ENCODE measurements at places on chromosomes 7 and 10.
A peak's percentile ranks its signal among the peaks of the same experiment; 100 is the strongest.

GRCh38 chr10:74453169-74453568 lies 302.1 kb downstream of the ADK start:
- no peak for DNase-seq

DNA sequence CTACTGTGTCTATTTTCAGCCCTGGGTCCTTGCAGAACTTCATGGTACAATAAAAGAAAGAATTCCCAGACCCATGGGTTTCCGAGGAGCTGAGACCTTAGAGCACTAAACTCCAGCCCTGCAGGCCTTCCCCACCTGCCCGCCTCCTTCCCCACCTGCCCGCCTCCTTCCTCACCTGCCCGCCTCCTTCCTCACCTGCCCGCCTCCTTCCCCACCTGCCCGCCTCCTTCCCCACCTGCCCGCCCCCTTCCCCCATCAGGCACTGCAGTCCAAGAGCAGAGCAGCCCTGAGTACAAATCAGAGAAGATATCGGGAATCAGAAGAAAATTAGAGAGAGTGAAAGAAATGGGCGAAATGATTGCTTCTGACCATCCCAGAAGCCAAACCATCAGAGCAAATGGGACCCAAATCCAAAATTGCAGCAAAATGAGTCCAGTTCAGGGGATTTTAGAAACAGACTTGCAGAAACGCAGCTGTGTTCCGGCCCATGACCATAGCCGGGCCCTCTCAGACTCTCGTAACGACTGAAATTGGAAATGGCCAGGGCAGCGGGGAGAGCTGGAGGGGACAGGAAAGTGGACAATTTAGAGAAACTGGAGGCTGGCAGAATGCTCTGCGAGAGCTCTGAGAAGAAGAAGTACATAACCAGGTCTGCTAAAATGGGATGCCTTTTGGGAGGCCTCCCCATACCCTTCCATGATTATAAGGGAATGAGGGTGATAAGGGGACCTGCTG lies 568.4 kb downstream of the TCERG1L start:
- no peak for DNase-seq

DNA sequence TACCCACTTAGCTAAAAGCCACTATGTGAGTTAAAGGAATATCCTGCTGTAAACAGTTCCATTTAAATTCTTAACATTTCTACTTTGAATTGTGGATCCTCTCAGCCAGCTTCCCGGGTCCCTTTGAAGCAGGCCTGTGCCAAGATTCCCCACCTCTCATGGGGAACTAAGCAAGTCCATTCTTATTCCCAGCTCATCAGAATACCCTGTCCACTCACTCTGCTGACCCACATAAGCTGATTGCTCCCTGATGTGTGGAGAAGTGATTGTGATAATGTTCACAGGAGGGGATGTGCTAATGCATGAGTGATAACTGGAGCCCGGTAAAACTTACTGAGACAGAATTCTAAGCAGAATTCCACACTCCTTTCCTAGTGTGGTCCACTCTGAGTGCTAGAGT lies 709.7 kb downstream of the CNTNAP2 start:
- DNase-seq: no peak

DNA sequence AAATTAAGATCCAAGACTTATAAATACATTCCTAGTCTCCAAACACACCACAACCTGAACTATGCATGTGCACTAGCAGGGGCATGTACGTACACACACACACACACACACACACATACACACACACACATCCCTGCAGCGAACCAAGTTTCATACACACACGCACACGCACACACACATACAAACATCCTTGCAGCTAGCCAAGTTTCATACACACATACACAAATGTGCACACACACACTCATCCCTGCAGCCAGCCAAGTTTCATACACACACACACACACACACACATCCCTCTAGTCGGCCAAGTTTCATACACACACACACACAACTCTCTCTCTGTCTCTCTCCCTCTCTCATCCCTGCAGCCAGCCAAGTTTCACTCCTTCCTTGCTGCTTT lies 82.7 kb upstream of the WIPF3 start:
- peak; percentile 49 for DNase-seq

GRCh38 chr10:3828404-3829155 lies 43.6 kb upstream of the KLF6 start:
- peak; percentile 78 for DNase-seq

GRCh38 chr10:44761076-44761475 lies 150.1 kb upstream of the TMEM72 start:
- peak; percentile 81 for DNase-seq

GRCh38 chr7:38656968-38657367 lies 25.8 kb upstream of the AMPH start:
- DNase-seq: no peak

GRCh38 chr10:60042262-60042661 lies 135.9 kb upstream of the CCDC6 start:
- no peak for DNase-seq

GRCh38 chr7:71705901-71706596 lies 574.1 kb downstream of the GALNT17 start:
- DNase-seq: no peak

- DNase-seq: no peak
Observed at GRCh38 chr10:77636282-77636966, 1.2 kb downstream of the KCNMA1 start.

DNA sequence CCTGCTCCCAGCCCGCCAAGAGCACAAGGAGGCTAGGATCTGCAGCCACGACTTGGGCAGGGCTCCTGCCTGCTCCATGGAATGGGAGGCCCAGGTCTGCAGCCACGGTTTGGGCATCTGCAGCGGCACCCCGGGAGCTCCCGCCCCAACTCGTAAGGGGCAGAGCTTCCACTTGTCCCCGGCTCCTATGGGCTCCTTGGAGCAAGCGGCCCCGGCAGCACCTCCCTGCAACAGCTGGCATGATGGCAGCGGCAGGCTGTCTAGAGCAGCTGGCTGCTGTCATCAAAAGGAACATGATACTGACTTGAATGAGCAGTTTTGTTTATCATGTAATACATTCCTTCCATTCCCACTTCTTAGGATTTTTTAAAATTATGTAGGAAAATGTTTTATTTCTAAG lies 684.0 kb upstream of the FOXK1 start:
- no peak for DNase-seq

DNA sequence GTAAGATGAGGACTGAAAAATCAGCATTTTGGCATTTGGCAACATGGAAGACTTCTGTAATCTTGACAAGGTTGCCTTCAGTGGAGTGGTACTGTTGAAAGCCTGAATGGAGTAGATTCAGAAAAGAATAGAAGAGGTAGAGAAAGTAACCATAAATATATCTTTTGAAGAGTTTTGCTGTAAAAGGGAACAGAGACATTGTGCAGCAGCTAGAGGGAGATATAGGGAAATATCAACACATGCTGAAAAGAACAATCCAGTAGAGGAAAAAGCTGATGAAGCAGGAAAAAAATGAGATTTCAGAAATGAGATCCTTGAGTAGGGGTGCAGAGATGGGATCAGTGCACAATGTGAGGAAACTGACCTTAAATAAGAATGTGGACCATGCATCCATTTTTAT lies 60.0 kb downstream of the RAPGEF5 start:
- no peak for DNase-seq

DNA sequence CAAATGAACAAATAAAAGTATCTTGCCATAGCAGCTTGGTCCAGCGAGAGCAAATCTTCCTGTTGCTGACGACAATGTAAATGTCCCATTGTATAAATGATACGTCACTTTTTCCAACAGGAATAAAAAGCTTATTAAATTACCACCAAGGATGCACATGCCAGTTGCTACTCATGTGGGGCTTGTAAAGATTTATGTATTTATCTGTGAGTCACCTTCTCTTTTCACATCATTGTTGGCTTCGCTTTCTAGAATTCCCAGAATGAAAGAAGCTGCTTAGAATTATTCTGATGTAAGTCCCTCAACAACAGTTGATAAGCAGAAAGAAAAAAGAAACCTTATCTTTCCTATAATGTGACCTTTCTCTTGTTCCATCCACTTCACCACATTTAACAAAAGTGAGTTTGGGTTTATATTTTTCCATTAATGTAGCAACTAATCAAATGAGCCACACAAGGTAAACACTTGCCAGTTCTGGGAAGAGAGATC lies 22.4 kb downstream of the DNAJC12 start:
- peak; percentile 12 for DNase-seq

- no peak for DNase-seq
Observed at GRCh38 chr7:120951309-120951699, 727 bp downstream of the ING3 start.

GRCh38 chr10:79442171-79443040 lies 3.0 kb downstream of the ZCCHC24 start:
- DNase-seq: no peak

GRCh38 chr7:25122373-25122772 lies 2.7 kb downstream of the CYCS start:
- peak; percentile 73 for DNase-seq

DNA sequence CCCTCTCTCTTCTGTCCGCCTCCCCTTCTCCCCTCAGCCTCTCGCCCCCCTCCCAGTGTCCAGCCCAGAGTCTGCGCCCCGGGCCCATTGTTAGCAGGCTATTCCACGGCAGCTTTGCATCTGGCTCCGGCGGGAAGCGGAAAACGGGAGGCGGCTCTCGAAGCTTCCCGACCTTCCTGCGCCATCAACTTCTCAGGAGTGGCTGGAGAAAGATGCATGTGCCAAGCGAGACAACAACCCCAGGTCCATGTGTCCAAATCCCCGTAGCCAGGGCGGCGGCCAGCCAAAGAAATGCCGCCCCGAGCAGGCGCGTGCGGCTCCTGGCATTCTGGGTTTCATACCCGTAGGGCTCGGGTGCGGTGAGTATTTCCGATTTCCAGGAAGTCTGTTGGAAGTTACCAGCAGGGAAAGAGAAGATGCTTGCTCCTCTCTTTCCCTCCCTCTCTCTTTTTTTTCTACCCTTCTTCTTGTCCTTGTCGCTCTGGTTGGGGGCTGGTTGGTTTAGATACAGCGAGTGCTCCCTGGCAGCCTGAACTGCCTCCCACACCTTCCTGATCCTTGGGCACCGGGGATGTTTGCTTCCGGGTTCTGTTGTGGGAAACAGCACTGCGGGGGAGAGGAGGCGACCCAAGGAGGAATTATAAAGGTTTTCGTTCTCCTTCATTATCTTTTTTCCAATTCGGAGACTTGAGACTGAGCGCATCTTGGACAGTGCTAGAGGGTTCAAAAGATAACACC lies 1.2 kb upstream of the HOXA2 start:
- no peak for DNase-seq

DNA sequence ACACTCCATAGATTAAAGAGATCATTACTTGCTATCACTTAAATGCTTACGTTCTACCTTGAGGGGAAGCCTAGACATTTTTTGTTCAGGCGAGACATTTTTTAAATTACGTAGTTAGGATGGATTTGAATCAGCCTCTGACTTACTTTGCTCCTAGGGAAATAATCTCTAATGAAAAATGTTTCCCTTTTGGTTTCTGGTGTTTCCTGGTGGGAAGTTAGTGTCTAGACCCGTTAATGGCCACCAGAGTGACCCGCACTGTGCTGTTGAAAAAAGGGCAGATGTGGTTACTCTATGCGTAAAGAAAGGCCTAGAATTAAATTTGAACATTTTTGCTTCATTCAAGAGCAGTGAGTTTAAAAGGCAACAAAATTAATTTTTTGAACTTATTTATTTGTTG lies 3.8 kb downstream of the ZNF365 start:
- no peak for DNase-seq

- DNase-seq: no peak
Observed at GRCh38 chr7:100855515-100855914, 3.0 kb downstream of the SLC12A9 start.

- DNase-seq: no peak
Observed at GRCh38 chr7:102287111-102287980, 678 bp downstream of the SH2B2 start.

GRCh38 chr10:130387936-130388580 lies 251.9 kb downstream of the GLRX3 start:
- DNase-seq: no peak

GRCh38 chr10:33441561-33441960 lies 107.1 kb upstream of the NRP1 start:
- peak; percentile 27 for DNase-seq

GRCh38 chr7:113936982-113937381 lies 18.2 kb upstream of the PPP1R3A start:
- no peak for DNase-seq

- no peak for DNase-seq
Observed at GRCh38 chr7:124813994-124814798, 48.6 kb upstream of the GPR37 start.

DNA sequence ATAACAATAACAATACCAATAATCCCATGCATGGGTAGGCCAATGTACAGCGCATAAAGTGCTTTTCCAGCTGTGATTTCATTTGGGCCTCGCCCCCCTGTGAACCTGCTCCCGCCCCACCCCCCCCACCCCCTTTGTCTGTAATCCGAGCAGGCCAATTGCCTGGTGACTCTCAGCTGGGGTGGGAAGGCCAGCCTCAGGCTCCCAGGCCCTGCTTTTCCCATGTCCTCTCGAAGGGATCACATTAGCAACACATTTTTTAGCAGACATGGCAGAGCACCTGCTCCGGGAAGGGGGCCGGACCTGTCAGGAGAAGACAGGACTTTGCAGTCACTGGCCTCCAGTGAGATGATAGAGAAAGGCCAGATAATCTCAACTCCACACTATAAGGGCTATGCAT lies 439.3 kb downstream of the RPS24 start:
- DNase-seq: no peak

GRCh38 chr7:118731854-118732253 lies 507.4 kb downstream of the ANKRD7 start:
- DNase-seq: no peak

- no peak for DNase-seq
Observed at GRCh38 chr7:19119372-19119771, 1.9 kb upstream of the TWIST1 start.

DNA sequence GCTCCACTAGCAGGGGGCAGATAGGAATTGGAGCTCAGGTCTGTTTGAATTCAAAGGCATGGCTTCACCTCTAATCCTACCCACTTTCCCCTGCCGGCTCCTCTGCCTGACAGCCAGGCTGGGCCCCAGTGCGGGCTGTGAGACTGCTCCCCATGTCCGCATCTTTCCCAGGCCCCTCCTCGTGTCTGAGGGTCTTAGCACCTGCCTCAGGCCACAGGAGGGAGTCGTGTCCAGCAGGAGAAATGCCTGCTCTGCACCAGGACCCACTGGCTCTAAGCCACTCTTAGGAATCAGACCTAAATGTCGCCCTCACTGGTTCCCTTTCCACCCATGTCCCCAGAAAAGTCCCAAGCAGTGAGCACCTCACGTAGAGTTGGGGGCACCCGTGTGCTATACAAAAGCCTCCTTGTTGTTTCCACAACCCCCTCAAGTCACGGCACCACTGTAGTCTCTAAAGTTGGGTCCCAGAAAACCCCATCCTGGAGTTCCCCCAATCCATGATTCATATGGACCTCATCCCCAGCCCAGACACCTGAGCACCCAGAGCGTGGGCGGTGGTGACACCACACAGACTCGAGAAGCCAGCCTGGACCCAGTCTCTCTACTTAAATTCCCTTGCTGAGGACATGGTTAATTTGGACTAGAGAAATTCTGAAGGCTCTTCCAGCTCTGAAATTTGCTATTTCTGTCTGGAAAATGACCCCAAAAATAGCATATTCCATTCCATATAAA lies 466.4 kb upstream of the ZMIZ1 start:
- no peak for DNase-seq

- DNase-seq: no peak
Observed at GRCh38 chr7:1927937-1928644, 258.0 kb downstream of the ELFN1 start.

GRCh38 chr10:45471059-45471458 lies 97.0 kb downstream of the ALOX5 start:
- no peak for DNase-seq

- DNase-seq: no peak
Observed at GRCh38 chr7:99624484-99624883, 7.7 kb downstream of the ZSCAN25 start.
